Spinal cord (tissue), 10 donors: ENCODE measurements at places on chromosomes 1 and 21. TPM values are rescaled to one million over a fixed set of nuclear protein-coding genes. Genes with fewer than 3 reads are reported as not detected.

Gene CLCA4
- total RNA-seq: 1.6 TPM

- no peak for DNase-seq
Observed at GRCh38 chr1:182784556-182785171, 4.9 kb upstream of the NPL start.

DNA sequence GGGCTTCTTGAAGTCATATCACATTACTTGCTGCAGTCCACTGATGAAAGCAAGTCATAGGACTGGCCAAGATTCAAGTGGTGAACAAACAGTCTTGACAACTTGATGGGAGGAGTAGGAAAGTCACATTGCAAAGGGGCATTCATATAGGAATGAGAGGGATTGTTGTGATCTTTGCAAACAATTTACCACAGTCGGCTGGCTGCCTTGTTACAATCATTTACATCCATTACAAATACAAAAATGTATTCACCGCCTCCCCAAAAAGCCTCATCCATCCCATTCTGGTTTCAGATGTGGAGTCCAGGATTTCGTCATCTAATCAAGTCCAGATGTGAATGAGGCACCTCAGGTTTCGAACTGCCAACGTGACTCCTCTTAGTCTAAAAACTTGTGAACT lies 26.8 kb downstream of the GORAB start:
- no peak for DNase-seq

Gene SLFNL1
- total RNA-seq: 0.66 TPM

DNA sequence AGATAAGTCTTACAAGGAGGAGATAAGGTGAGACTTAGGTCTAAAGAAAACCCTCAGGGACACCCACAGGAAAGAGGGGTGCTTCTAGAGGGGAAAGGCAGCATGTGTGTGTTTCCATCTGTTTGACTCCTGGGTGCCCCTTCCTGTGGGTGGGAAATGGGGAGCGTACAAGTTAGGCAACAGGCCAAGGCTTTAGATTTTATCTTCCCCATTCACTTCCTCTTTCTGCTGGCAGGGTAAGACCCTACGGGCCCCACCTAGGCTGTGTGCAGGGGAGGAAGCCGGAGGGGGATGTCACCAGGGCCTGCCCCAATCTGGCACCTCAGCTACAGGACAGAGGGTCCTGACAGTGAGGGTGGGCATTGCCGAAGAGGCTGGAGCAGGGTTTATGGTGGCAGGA lies 2.5 kb upstream of the OLIG1 start:
- DNase-seq: no peak

DNA sequence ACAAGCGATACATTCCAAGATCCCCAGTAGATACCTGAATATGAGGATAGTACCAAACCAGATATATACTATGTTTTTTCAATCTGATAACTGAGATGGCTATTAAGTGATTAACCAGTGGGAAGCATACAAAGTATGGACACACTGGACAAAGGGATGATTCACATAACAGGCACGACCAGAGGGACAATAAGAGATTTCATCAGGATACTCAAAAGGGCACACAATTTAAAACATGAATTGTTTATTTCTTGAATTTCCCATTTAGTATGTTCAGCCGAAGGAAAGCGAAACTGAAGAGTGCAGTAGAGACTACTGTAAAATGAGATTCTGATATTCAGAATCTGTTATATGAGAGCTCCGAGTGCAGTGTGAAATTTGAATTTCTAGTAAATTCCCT lies 10.6 kb downstream of the ZZZ3 start:
- DNase-seq: no peak
